ENCODE measurements at places on chromosomes 4 and X.

- no peak for DNase-seq
Observed at GRCh38 chr4:126233483-126233882, 918.7 kb downstream of the FAT4 start.

GRCh38 chrX:15475021-15475420, 18.1 kb downstream of the PIR start:
- DNase-seq = no peak

DNA sequence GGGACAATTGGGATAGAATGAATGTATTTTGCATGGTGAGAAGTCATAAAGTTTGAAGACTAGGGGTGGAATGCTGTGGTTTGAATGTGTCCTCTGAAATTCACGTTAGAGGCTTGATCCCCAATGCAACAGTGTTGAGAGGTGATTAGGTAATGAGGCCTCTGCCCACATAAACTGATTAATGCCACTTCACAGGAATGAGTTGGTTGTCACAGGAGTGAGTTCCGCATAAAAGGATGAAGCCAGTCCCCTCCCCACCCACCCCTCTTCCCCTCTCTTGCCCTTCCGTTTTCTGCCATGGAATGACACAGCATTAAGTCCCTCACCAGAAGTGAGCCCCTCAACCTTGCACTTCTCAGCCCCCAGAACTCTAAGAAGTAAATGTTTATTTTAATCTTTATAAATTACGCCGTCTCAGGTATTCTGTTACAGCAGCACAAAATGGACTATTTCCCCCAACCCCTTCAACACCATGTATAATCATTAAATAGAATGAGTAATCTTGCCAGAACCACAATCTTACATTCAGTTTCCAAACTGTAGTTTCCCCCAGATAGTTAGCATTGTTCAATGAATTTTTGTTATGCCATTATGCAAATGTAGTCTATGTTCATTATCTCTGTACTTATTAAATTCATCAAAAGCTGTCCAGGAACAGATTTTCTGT, 5.5 kb upstream of the MMAA start:
- DNase-seq = no peak

- DNase-seq = no peak
Observed at GRCh38 chr4:184156163-184156920, 61.3 kb downstream of the ENPP6 start.

- DNase-seq = no peak
Observed at GRCh38 chr4:106766519-106766918, 269.6 kb downstream of the DKK2 start.

DNA sequence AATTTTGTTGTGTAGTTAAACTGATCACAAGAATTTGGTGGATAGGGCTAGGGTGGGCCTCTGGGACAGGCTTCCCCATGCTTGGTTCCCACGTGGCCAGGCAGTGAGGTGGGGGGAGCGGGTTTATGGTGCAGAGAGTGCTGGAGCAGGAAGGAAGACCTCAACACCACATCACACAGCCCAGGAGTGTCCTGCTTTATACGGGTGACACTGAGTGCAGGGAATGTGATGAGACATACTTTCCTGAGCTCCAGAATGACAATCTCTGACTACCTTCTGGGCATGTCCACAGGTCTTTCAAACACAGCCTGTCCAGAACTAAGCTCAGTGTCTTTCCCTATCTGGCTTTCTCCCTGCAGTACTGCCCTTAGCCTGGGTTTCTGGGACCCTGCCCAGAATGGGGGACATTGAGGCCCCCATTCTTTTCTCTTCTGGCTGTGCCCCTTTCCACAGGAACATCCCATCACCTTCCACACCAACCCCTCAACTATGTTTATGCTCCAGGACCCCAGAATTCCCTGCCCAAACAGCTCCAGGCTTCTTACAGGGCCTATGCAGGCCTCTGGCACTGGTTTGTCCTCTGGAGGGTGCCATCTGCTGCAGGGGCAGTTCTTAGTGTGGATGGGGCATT, 36.5 kb upstream of the RASL11B start:
- DNase-seq = no peak

DNA sequence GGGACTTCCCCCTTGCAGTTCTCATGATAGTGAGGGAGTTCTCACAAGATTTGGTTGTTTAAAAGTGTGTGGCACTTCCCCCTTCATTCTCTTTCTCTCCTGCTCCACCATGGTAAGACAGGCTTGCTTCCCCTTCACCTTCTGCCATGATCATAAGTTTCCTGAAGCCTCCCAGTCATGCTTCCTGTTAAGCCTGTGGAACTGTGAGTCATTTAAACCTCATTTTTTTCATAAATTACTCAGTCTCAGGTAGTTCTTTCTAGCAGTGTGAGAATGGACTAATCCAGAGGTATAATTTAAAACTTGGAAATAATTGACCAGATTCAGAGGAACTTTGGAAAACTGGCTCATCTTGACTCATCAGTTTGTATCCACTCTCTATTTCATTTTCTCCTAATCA, 129.0 kb downstream of the TMEM47 start:
- no peak for DNase-seq

GRCh38 chrX:46796574-46797191, 37.8 kb upstream of the SLC9A7 start:
- peak; percentile 24 for DNase-seq

DNA sequence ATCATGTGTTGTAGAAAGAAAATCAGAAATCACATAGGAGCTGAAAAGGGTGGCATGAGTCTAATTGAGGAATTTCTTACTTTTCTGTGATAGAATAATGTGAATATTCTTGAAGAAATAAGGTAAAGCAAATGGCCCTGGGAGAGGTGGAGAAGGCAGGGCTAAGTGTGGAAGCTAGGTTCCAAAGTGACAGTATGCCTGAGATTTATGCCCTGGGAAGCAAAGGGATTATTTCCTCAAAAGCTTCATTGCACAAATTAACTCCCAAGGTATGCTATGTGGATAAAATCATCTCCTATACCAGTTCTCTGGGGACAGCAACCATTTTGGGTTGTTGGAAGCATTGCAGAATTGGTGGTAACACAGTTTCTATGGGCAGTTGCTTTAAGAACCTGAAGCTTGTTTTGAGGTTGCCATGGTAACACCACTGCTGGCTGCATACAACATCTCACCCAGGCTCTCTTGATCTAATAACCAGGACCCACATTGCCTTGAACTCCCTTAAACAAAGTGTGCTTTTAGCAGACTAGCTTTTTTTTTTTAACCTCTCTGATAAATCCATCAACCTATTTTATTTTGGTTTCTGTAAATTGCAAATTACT, 21.0 kb downstream of the MAOA start:
- no peak for DNase-seq

DNA sequence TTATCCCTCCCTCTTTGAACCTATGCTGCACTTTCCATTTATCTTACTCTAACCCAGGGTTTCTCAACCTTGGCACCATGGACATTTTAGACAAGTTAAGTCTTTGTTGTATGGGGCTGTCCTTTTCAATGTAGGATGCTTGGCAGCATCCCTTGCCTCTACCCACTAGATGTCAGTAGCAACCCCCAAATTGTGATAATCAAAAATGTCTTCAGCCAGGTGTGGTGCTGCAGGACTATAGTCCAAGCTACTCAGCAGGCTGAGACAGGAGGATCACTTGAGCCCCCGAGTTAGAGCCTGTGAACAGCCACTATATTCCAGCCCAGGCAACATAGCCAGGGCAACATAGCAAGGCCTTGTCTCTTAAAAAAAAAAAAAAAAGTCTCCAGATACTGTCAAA, 7.0 kb downstream of the LRCH2 start:
- DNase-seq = no peak

- no peak for DNase-seq
Observed at GRCh38 chr4:54226404-54227255, 2.5 kb upstream of the PDGFRA start.

- DNase-seq = no peak
Observed at GRCh38 chr4:80631861-80632260, 296.3 kb downstream of the CFAP299 start.

DNA sequence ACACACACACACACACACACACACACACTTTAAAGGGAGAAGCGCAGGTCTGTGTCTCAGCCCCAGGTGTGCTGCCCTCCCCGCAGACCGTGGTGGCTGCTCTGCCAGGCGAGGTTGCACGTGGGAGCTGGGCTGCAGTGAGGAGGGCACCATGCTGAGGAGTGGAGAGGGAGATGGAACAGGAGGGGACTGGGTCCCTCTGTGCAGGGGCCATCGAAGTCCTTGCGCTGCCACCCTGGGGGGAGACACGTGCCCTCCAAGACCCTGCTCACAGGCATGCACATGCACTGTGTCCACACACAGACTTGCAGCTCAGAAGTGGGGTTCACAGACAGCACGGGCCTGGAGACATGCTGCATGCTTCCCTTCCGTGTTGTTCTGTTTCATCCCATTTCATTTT, 65.5 kb upstream of the HGFAC start:
- DNase-seq = no peak

GRCh38 chr4:123889507-123889906, 492.9 kb downstream of the SPRY1 start:
- no peak for DNase-seq

DNA sequence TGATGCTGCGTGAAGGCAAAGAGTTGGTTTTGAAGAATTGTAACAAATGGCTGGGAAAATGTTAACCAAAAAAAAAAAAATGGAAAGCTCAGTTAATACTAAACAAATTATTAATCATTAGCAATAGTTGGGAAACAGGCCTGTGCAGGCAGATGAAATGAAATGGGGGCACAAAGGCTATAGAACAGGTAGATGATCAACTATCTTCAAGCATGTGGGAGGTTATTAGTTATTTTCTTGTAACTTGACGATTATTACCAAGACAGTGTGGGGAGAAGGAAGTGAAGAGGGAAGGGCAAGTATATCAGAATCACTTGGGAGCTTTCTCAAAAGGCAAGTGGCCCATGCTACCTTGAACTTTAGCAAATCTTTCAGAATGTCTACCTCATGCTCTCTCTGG, 351.9 kb downstream of the BCOR start:
- no peak for DNase-seq

DNA sequence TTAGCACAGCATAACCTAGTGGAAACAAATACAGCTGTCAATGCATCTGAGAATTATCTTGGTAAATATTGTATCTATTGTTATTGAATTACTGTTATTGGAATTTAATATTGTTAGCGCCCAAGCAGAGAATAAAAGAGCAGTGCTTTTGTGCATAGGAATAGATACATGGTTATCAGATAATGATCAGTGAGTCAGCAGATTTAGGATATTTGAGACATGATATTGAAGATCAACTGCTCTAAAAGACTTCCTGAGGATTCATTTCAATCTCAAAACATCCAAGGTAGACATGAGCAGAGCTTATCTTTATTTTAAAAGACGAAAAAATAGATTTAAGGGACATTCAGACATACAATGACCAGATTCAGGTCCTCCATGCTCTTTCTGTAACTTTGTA, 10.6 kb upstream of the H2AZ1 start:
- no peak for DNase-seq

DNA sequence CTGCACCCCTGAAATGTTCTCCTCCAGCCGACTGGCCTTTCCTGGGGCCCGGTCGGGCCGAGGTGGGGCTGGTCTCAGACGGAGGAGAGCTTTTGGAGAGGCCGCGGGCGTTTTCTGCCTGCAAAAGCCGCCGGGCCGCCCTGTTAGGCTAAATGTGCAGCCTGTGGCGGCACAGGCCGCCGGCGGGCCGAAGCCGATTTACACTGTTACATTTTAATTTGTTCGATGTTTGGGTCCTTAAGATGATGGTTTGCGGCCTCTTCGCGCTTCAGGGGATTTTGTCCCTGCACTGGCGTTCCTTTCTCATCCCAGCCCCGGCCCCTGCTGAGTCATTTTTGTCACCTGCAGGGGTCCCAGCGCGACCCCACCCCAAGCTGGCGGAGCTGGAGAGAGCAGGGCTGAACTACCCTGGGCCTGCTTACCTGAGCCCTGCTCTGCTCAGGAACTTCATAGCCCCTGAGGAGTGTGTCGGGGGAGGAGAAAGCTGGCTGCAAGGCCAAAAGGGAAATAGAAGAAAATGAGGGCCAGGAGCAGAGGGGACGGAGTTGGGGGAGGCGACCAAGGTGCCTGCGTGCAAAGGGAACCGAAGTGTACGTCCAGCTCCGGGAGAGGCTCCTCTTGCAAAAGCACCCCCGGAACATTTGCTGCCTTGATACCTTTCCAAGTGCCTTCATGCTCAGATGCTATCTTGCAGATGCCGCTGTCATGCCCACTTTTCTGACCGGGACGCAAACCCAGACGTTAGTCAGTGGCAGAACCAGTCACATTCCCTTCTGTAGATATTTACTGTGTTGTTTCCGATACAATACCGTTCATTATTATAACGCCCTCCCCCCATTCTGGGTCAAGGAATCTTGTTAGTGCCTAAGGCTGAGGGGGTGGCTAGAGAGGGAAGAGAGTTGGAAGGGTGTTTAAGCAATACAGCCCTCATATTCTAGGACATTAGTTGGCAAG, 977 bp upstream of the RBBP7 start:
- no peak for DNase-seq

DNA sequence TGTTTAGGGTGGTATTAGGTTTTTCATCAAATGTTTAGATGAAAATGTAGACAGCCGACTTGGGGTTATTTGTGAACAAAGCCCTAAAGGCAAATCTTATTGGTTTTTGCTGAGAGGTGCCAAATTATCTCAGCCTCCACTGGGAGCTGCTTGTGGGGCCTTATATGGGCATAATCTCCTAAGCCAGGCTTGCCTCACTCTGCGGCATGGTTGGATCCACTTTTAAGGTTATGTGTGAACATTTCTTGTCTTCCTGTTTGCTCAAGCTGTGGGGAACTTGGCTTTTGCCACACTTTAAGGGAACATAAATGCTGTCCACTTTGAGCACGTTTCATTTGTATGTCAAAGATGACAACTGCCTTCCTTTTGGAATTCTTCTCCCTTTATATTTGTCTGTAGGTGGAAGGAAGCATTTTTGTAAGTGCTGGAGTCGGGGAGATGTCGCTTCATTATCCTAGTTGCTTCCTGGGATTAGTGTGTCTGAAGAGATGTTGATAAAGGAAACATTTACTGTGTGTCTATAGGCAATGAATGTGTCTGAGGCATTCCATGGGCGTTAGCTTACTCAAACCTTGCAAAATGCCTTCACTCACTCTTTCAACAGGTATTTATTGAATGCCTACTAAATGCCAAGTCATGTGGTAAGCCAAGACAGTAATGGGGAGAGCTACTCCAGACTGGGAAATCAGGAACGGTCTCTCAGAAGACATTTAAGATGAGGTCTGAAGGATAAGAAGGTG, 78.3 kb downstream of the SLC9A6 start:
- DNase-seq = no peak

- DNase-seq = peak; percentile 15
Observed at GRCh38 chr4:116358633-116359222, 726.6 kb downstream of the TRAM1L1 start.

- DNase-seq = no peak
Observed at GRCh38 chrX:119391279-119391678, 7.9 kb upstream of the SLC25A43 start.

- no peak for DNase-seq
Observed at GRCh38 chr4:126213996-126214395, 899.2 kb downstream of the FAT4 start.

DNA sequence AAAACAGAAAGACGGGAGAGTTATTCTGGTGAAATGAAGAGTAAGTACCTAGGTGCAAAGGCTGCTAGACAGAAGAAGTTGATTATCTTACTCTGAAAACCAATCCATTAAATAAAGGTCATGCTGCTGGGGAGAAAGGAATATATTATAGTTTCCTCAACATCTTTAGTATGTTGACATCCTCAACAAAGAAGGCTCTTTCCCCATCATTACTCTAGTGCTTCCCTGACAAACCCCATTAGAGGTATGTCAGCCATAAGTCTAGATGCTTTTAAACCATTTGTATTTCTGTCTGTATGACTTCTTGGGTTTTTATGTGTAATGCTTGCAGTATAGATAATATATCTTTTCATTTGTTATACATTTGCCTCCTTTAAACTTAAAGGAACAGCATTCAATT, 75.9 kb downstream of the ADGRL3 start:
- no peak for DNase-seq

GRCh38 chr4:15116509-15117079, 114.3 kb downstream of the CPEB2 start:
- no peak for DNase-seq

All from stimulated activated CD8-positive, alpha-beta memory T cell treated with anti-CD3 and anti-CD28 coated beads, Interleukin-7, amount 100 ng/mL, for 48 hours (primary cell).